ENCODE measurements at places on chromosomes 5 and 9. TPM values are rescaled to one million over a fixed set of nuclear protein-coding genes. Genes with fewer than 3 reads are reported as not detected.
A peak's percentile ranks its signal among the peaks of the same experiment; 100 is the strongest.

ANKRD31 gene
- total RNA-seq = 0.19 TPM

- H3K27ac ChIP-seq = no peak overlapping the region
- H3K27me3 ChIP-seq = no peaks in the 10 kb centered on the region
- peak; percentile 86 for DNase-seq
- no peaks in the 10 kb centered on the region for H3K4me1 ChIP-seq
- no peaks in the 10 kb centered on the region for H3K36me3 ChIP-seq
These were observed 73.6 kb upstream of the ZNF622 start for GRCh38 chr5:16539169-16539666.

DNA sequence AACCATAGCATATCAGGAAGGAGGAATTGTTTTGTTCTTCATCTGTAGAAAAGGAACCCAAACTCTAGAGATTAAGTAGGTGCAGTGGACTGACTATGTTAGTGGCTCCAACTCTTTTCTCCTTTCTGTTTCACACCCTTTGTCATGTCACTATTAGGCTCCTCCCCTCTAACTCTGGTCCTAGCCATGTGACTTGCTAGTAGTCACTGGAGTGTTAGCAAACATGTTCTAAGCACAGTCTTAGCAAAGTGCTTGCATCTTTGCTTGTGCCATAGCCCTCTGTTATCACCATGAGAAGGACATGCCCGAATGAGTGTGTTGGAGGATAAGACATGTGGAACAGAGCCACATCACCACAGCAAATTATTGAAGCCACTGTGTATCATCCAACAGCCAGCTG is 55.4 kb upstream of the PPP3R2 start:
- no peak for DNase-seq
- no peak overlapping the region for H3K4me3 ChIP-seq
- no peak overlapping the region for H3K27ac ChIP-seq
- no peaks in the 10 kb centered on the region for H3K36me3 ChIP-seq
- no peaks in the 10 kb centered on the region for H3K27me3 ChIP-seq

C9orf85 gene
- total RNA-seq = 19.4 TPM

CDC20B gene
- total RNA-seq = not detected

DNA sequence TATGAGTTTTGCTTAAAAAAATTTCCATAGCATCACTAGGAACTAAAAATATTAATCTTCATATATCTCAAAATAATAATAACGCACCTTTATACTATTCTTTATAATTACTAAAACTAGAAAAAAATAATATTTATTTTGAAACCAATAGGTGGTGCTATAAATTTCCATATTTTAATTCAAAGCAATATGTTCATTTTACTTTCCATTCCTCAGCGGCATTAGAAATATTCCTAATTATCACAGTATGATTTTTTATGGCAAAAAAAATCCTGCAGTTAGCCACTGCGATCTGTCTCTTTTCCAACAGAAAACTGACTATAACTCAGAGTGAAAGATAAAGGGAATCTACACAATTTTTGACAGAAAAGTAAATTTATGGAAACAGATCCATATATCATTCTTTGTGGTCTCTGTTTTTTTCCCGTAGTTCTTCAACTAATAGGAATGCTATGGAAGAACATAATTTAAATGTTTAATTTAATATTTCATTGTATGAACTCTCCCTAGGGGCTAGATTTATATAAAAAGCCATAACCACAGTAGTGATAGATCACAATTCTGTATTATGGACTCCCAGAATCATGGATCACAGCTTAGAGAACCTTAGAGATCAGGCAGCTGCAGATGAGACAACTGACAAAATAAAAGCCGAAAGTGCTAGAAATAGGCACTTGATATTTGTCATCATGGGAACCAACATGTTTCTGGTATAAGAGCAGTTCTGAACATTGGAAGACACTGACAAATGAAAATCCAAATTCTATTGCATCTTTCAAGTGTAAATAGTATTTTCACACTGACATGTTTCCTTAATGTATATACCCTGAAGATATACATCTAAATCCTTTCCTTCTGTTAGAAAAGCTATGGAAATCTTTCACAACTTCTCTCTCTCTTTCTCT is 167.7 kb upstream of the MPDZ start:
- H3K27me3 ChIP-seq = no peaks in the 10 kb centered on the region
- H3K36me3 ChIP-seq = no peaks in the 10 kb centered on the region
- no peak overlapping the region for H3K27ac ChIP-seq
- no peaks in the 10 kb centered on the region for H3K4me1 ChIP-seq
- H3K4me3 ChIP-seq = no peak overlapping the region

CDO1 gene
- 4.7 TPM for total RNA-seq

DNA sequence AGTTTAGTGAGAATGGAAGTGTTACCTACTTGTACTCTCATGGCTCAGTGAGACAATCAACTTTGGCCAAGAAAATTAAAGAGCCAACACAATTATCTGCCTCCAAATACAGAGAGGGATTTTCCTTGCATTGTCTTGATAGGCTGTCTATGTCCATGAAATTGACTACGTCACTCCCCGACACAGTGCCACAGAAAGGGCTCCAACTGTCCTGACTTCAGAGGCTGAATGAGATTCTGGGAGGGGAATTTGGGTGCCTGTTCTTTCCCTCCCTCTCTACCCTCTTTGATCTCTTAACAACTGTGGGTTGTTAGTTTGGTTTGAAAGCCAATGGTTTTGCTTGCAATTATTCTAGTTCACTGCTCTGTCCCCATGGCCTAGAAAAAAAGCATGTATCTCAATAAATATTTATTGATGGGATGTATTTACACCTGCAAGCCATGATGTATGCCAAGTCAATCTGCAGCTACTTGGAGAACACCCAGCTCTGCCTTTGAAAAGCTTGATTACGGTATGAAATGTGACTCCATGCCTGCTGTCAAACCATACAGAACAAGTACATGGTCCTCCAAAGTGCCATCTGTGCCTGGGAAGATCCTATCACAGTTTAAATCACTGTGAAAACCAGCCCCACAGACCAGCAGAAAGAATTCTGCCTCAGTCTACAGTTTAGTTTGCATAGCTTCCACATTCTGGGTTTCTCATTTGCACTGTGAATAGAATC is 37.3 kb downstream of the CAPSL start:
- H3K27me3 ChIP-seq = no peaks in the 10 kb centered on the region
- H3K4me3 ChIP-seq = no peak overlapping the region
- no peak for DNase-seq
- no peak overlapping the region for H3K27ac ChIP-seq

DNA sequence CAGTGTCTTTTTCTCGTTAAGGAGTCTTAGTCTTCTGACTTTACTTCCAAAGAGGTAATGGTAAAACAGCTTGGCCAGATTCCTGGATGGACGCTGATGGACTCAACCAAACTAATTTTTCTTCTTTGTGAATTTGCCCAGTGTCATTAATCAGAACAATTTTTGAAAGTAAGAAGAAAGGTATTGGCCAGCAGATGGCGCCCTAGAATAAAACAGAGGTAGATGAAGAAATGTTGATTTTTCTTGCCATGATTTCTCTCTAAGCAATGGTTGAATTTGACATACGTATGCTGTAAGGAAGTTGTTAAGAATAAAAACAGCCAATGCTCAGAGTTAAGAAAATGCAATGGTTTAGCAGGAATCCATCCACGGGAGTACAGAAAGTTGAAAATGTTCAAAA is 500.0 kb downstream of the DIRAS2 start:
- peak; percentile 74 for DNase-seq
- H3K27ac ChIP-seq = no peak overlapping the region
- no peaks in the 10 kb centered on the region for H3K4me1 ChIP-seq
- H3K4me3 ChIP-seq = no peak overlapping the region
- no peaks in the 10 kb centered on the region for H3K36me3 ChIP-seq

DNA sequence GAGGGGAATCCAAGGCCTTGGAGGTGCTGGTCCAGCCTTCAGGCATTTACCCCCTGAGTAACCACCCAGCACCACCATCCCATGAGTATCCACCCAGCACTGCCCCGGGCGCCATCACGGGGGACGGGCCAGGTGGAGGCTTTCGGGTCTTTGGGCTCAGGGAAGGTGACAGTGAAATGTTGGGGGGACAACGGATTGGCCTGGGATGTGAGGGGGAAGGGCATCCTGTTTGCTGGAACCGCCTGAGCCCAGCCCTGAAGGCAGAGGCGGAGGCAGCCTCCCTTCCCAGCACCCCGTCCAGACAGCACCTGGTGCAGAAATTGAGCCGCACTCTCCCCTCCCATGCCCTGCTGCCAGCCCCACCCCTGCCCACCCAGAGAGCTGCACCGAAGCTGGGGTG is 17.0 kb downstream of the ASS1 start:
- H3K4me3 ChIP-seq = no peak overlapping the region
- no peaks in the 10 kb centered on the region for H3K27me3 ChIP-seq
- no peak for DNase-seq
- H3K4me1 ChIP-seq = no peaks in the 10 kb centered on the region
- H3K36me3 ChIP-seq = peaks cover 57% of the 10 kb centered on the region

C1QTNF2 gene
- 0.88 TPM for total RNA-seq

Measured in Peyer's patch (tissue), 4 donors.